ENCODE measurements at places on chromosomes 3 and 15.

GRCh38 chr3:160810362-160811236, 54.6 kb downstream of the PPM1L start:
- no peak for DNase-seq

GRCh38 chr3:161263057-161263456, 41.9 kb downstream of the NMD3 start:
- no peak for DNase-seq

DNA sequence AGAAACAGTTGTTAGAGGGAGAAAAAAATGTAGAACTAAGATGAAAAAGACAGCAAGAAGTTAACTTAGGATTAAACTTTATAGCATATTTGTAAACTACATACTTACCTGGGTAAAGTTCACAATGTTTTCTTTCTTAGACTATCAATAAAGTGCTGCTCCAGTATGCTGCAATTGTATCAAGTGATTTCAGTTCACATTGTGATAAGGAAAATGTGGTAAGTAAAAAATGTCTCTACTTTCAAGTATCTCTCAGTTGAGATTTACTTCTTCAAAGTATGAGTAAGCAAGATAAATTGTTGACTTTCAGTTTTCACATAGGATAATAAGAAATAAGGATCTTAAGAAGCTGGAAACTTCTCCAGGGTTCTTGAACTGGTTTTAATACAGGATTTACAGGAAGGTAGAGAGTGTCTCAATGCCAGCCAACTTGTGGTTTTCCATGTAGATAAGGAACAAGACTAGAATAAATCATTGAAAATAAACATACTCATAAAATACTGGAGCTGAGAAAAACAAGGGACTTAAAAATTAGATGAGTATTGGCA, 528.8 kb downstream of the UNC13C start:
- no peak for DNase-seq

- no peak for DNase-seq
These were observed 47.9 kb downstream of the YEATS2 start for GRCh38 chr3:183745300-183746098.

- no peak for DNase-seq
These were observed 19.8 kb upstream of the TM4SF4 start for GRCh38 chr3:149454746-149455145.

- DNase-seq = no peak
These were observed 69.3 kb downstream of the CD47 start for GRCh38 chr3:108021533-108021932.

GRCh38 chr3:23712656-23713559, 92.8 kb upstream of the UBE2E1 start:
- DNase-seq = no peak

- DNase-seq = no peak
These were observed 54.2 kb upstream of the PIK3R4 start for GRCh38 chr3:130800829-130801228.

DNA sequence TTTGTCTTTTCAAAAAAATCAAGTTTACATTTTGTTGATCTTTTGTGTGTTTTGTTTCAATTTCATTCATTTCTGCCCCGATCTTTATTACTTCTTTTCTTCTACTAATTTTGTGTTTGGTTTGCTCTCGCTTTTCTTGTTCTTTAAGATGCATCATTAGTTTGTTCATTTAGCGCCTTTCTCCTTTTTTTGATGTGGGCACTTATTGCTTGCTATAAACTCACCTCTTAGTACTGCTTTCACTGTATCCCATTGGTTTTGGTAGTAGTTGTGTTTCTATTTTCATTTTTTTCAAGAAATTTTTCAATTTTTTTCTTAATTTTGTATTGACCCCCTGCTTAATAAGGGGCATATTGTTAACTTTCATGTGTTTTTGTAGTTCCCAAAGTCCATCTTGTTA, 34.4 kb downstream of the PRKCI start:
- DNase-seq = no peak

DNA sequence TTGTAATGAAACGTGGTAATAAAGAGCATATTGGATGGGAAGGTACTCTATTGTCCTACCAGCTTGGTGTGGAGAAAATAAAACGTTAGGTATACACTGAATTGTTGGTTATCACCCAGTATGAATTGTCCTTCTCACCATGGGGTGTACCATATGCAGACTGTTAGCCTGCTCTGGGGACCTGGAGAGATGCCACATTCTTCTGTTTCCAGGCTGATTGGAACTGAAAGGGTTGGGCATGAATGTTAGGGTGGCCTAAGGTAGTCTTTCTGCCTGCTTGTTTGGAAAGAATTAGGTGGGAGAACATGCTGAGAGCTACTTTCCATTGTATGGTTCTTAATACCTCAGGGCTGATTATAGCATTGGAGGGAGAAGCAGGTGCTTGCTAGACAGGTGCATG, 340.6 kb downstream of the PTPRG start:
- no peak for DNase-seq

DNA sequence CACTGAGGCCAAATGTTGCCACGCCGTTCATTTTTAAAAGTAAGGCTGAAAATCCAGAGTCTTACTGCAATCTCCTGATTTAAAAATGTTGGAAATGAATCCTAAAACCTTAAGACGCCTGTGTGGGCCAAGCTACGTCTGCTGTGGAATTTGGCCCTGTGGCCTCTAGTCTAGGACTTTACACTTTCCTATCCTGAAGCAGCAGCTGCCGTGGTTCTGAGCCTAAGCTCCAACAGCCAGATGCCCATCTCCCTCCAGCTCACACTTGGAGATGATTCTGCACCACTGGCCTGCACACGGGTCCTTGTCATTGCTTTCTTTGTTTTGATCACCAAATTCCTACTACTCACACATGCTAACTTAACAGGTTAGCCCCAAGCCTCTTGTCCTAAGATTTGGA, 286.4 kb upstream of the LYSMD4 start:
- no peak for DNase-seq

DNA sequence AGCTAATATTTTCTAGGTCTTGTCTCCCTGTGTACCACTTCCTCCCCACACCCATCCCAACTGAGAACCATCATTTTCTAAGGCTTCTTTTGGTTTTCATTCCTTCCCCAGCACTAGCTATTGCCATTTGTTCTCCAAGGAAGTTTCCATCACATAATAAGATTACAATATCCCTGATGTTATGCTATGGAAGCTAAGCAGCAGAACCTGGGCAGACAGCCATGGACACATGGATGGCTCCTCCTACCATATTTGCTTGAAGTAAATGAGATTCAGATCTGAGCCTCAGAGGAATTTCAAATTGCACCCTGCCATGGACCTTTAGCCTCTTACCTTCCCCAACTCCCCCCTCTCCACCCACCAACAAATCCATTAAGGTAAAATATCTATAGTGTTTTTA, 31.5 kb downstream of the GASK1A start:
- DNase-seq = no peak

- DNase-seq = no peak
These were observed 53.9 kb downstream of the BOC start for GRCh38 chr3:113265231-113265630.

DNA sequence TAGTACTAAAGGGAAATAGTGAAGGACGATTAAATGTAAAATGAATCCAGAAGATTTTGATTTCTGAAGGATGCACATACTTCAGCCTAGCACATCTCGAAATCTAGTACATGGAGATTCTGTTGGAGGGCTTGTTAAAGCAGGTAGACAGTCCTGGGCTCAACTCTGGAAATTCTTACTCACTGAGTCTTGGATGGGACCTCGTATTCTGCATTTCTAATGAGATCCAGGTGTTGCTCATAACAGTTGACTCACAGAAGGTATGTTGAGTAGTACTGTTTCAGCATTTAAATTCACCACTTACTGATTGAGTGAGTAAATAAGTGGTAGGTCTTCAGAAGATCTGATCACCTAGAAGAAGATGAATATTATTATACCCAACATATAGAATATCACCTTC, 623.4 kb upstream of the SGO1 start:
- DNase-seq = no peak

DNA sequence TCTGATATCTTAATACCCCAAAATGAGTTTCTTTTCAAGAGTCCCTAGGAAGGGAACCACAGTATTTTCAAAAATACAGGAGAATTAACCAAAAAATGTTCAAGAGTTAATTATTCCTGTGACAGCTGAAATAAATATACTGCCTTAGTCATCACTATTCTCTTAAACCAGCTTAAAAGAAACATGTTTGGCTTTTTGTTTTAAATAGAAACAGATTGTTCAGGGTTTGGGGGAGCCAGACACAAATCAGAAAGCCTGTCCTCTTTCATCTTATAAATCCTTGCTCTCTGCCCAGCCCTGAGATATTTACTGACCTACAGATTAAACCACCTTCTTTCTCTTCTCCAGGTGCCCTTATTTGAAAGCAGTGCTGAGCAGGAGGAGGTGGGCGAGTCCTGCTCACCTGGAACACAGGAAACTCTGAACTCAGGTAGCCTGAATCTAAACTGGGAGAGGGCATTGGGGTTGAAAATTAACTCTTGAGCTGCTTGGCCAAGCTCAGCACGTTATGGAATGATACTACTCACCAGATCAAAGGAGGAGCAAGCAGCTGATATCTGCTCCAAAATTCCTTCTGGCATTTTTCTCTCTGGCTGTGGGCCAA, 84.1 kb upstream of the SPRED1 start:
- no peak for DNase-seq

DNA sequence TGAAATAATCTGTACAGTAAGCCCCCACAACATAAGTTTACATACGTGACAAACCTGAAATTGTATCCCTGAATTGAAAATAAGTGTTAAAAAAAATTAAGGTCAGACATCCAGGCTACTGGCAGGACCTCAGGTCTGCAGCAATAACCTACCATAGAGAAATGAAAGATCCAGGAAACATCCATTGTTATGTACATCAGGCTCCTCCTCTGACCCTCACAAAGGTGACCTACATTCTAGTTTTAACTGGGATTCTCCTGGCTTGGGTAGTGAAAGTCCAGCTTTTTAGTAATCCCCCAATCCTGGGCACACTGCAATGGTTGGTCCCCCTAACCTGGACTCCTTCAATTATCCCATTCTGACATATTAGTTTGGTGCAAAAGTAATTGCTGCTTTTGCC, 749.6 kb upstream of the LMCD1 start:
- no peak for DNase-seq

DNA sequence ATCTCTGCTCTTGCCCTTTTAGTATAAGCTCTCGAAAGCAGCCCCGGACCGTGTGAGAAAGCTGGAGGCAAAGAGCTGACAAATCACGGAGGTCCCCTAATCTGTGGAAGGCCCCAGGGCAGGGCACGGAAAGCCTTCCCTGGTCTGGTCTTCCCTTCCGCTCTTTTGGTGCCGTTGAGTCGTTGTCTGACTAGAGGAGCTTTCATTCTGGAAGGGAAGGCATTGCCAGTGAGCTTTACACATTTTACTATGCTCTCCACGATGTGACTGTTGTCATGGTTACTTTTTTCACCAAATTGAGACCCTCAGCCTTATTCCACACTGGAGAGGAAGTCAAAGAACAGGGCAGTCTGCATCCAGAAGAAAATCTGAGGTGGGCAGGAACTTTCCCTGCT, 71.7 kb downstream of the CYP19A1 start:
- DNase-seq = no peak

DNA sequence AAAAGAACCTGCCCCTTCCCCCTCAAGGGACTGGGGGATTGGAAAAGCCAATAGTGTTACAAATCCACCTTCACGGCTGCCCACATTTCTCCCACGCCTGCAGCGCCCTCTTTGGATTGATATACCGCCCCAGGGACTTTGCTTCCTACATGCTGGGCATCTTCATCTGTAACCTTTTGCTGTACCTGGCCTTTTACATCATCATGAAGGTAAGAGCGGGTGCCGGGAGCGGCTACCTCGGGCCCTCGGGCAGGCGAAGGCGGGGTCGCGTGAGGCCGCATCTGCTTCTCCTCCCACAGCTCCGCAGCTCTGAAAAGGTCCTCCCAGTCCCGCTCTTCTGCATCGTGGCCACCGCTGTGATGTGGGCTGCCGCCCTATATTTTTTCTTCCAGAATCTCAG, 73.1 kb downstream of the USF3 start:
- no peak for DNase-seq

DNA sequence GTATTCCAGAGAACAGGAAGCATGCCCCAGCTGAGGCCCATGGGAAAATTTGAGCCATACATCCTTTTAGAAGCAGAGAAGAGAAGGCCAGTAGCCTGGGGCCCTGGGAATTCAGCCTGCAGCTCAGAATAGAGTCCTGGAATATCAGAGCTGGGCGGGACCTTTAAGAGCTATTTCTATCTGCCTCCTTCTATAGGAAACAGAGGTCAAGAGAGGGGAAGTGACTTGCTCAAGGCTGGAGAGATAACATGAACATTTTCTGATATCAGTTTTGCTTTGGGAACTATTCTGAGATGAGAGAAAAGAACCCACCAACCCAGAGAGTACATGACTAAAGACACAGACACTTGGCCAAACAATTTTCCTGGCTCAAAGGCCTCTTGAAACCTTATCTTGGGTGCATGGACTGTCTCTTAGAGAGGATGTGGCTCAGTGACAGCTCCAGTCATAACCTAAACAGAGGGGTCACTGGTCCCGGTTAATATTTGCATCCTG, 26.0 kb downstream of the MASP1 start:
- no peak for DNase-seq

- DNase-seq = no peak
These were observed 2.5 kb upstream of the NCKIPSD start for GRCh38 chr3:48688032-48688736.

DNA sequence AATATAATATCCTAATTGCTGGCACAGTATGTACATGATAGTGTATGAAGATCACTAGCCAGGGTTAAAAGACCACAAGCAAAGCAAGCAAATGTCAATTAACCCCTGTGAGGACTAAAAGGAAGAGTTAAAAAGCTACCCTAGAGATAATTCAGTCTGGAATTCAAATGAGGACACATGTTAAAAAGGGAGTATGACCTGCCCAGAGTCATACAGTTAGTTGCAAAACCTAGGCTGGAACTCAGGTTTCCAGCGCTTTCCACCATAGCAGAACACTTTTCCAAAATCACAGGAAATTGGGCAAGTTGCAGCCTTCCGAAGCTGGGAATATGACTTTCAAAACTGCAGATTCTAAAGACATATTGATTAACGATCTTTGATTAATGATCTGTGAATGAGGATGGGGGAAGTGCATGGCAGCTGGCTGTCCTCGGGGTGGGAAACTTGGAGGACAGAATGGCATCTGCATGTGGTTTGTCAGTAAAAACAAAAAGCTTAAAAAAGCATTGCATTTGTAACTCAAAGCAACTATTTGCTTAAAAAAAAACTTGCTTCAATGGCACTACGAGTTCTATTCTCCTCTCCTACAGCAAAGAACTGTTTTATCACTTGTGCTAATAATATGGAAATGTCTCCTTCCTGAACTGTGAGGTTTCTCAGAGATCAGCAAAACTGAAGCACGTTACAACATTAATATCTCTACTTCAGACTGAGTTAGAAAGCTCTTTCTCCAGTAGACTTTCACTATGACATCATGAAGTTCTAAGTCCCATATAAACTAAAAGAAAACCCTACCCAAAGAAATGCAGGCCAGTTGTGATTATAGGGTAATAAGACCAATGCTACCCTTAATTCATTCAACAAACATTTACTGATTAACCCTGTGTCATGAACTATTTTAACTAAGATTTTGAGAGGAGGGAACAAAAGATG, 46.2 kb downstream of the IGSF11 start:
- DNase-seq = no peak

DNA sequence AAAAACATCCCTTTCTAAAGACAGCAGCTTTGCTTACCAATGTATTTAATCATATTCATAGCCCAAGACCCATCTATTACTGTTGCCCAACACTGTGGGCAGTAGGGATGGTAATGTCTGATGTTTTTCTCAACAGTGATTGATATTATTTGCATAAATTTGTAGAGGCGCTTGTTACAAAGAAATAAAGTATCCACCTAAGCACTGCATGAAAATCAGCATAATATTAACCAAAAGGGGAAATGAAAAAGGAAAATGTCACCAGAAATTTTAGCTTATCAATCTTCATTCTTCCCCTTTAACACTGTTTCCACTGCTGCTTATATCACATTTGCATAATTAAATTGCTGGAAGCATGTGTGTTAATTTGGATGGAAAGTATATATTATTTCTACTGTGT, 140.5 kb downstream of the CTNNB1 start:
- no peak for DNase-seq
